ENCODE measurements at places on chromosomes 7 and 10.
A peak's percentile ranks its signal among the peaks of the same experiment; 100 is the strongest.

- DNase-seq = peak; percentile 36
Observed at GRCh38 chr10:84493951-84494848, 165.8 kb downstream of the CCSER2 start.

DNA sequence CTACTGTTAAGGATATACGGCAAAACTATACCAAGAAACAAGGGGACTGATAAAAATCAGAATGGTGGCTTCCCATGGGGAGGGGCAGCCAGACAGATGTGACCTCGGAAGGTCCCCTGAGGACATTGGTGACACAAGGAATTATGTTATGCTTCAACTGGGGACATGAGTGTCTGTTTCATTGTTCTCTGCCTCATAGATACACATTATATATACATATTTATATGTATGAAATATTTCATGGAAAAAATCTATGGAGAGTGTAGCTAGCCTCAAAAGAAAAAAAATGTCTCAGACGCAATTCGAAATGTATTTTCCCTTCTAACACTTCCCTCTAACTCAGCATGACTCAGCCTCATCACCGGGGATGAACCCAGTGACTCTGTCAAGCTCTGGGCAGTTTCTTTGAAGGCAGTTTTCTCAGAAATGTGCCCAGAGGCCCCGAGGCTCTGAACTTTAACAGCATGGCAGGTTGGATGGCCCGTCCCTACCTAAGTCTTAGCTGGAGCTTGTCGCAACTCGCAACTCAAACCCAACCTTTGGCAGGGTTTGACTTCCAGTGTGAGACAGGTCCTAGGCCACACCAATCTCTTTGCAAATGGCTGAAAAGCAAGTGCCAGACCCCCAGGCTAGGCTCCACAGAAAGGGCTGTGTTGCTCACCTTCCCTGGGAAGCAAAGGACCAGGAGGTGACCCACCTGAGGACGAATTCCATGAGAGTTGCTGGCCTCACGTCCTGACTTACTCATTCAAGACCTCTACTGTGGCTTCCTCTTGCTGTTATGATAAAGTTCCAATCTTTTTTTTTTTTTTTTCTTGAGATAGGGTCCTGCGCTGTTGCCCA, 86.9 kb downstream of the CARD11 start:
- DNase-seq = peak; percentile 30

DNA sequence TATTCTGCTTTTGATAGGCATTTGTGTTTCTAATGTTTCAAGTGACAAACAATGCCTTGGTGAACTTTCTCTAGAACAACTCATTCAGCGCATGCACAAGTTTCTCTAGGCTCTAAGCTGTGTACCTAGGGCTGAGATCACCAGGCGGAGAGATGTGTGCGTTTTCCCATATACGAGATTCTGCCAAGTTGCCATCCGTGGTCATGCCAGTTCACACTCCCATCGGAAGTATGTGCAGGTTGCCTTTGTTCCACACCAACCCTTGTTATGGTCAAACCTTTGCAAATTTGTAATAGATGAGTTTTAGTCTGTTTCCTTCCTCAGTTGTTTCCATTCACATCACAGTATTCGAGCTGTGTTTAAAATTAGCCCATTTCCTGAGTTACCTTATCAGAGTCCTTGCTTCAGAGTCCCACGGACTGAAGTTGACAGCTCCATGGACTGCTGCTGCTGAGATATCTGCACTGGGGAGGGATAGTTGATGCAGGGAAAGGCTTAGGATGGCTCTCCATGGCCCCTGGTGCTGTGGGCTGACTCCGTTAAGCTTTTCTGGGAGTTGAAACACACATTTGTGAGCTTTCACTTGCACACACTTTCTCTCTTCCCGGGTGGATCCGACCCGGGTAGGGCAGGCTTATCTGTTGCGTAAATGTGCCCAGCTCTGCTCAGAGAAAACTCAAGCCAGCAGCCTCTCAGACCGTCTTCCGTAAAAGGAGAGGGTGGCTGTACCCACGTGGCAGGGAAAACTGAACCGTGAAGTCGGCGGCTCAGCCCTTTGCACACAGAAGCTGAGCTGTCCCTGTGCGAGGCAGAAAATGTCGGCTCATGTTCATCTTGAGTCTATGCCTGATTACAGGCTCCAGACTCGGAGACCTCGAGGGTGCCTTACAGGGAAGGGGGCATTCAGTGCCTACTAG, 49.4 kb downstream of the HK1 start:
- DNase-seq = peak; percentile 55

DNA sequence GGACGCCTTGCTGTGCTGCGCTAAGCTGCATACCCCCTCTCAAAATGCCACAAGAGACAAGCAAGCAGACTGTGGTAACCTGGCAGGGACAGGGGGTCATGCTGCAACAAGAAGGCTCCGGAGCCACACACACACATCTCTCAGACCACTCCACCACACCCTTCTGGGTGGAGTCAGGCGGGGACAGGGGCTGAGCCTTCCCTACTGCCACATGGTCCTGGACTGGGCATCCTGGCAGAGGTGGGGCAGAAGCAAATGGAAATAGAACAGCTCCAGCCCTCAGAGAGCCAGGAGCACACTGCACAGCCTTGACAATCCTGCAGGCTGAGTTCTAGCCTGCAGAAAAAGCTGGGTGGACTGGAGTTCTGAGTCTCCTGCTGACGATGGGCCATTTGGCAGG, 28.4 kb upstream of the NPFFR1 start:
- DNase-seq = no peak

- no peak for DNase-seq
Observed at GRCh38 chr10:3391657-3392056, 219.1 kb upstream of the PITRM1 start.
